Psoas muscle (tissue), 8 donors: ENCODE measurements at places on chromosomes 16 and 17. TPM values are rescaled to one million over a fixed set of nuclear protein-coding genes. Genes with fewer than 3 reads are reported as not detected.

The FZD2 gene
- 0.32 TPM for total RNA-seq

The ZNF287 gene
- 2.5 TPM for total RNA-seq

The CTRB1 gene
- total RNA-seq: not detected

The CCL18 gene
- total RNA-seq: 0.77 TPM

The TBC1D3H gene
- total RNA-seq: not detected

GRCh38 chr17:73953206-73954033 is 250.1 kb upstream of the RPL38 start:
- DNase-seq: no peak

GRCh38 chr17:47728214-47728877 is 4.7 kb upstream of the TBX21 start:
- no peak for DNase-seq

DNA sequence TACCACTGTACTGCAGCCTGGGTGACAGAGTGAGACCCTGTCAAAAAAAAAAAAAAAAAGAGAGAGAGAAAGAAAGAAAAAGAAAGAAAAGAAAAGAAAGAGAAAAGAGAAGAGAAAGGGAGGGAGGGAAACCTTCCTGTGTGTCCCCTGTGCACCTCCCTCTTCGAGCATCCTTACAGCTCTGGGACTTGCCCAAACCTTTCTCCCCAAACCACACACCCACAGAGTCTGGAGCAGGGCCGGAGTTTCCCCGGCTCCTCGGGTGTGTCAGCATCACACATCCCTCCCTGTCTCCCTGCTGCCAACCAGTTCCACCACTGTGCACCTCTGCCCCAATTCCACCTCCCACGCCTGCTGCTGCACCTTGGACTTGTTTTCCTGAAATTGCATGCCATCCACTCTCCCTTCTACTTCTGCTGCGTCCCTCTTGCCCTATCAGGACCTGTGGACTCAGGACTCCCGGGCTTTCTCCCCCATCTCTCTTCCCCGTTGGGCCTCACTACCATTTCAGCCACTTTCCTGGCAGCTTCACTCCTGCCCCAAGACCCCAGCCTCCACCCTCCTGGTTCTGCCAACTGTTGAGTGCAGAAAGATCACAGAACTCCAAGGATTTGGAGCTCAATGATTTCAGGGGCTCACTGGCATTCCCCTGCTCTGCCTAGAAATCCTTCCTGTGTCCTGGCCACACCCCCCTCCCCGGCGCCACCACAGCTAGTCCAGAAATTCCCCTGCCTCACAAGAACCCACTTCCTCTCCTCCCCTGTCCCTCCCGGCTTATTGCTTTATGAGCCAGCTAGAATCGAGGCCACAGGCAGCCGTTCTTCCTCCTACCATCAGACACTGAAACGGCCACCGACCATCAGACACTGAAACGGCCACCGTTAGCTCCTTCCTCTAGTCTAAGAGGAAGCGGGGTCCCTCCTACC is 3.7 kb upstream of the CDK3 start:
- DNase-seq: peak; percentile 49

DNA sequence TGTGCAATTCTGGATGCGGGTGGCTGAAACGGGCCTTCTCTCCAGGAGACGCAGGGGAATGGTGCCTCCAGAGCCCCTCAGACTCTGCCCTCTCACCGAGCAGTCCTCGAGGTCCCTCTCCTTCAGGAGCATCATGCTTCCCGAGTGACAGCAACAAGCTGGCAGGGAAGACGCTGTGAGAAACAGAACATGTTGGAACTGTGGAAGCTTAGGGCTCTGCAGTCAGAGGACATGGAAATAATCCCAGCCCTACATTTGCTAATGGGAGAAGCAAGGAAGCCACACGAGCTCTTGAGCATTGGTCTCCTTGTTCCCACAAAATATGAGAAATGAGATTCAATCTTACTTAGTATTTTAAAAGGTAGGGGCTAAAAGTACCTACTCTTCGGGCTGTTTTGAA is 115.0 kb downstream of the DYNLRB2 start:
- no peak for DNase-seq

DNA sequence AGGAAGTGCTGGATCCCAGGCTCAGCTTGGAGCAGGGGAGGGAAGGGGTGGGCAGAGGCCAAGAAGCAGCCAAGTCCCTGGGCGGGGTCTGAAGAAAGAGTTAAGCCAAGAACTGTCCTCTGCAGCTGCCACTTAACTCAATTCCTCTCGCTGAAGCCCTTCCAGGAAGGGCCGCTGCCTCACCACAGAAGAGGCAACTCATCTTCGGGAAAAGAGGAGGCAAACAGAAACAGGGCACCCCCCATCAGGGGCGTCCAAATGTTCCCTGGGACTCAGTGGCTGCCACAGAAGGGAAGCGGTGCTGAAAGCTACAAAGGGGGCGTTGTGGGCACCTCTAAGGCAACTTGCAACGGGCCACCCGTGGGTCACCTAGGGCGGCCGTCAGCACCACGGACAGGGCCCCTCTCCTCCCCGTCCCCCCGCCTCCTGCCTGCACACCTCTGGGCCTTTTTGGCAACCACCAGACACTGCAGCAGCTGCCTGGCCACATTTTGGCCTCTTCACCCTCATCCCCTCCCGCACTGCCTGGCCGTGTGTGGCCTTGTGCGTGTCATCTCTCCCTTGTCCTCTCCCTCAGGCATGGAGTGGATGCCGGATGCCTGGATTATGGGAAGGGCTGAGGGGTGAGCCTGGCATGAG is 2.5 kb downstream of the TLCD3B start:
- no peak for DNase-seq

DNA sequence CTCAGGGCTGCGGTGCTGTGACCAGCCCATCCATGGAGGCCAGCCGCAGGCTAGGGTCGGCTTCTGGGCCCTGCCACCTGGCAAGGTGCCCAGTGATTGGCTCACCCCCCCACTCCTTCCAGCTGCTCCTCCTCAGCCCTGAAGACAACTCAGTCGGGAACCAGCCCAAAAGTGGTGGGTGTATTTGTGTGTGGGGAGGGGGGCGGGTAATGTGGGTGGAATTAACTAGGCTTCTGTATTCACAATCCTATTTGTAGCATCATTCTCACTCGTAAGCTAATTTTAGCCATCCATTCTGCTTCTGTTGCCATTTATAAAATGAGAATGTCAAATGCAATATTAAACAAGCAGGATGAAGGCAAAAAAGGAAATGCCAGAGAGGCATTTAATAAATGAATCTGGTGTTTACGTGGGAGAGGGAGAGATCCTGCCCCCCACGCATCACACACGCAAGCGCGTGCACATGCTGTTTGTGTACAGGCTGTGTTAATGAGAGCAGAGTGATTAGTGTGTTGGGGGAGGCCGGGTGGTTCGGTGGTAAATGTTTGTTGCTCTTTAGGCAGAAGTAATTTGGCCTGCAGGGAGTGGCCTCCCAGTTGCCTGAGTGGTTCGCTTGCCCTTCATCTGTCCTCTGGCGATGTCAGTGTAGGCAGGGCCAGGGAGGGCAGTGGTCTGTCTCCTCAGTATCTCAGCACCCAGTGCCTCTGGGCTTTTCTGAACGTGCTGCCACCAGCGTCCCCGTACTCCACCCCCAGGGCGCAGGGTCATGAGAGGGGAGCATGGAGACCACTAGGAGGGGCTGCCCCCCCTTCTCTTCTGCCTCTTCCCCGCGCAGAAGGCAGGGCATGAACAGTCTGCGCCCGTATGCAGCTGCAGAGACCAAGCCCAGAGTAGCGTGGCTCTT is 140.1 kb downstream of the CCDC182 start:
- DNase-seq: peak; percentile 67

GRCh38 chr16:30434852-30435251 is 5.0 kb upstream of the DCTPP1 start:
- no peak for DNase-seq

DNA sequence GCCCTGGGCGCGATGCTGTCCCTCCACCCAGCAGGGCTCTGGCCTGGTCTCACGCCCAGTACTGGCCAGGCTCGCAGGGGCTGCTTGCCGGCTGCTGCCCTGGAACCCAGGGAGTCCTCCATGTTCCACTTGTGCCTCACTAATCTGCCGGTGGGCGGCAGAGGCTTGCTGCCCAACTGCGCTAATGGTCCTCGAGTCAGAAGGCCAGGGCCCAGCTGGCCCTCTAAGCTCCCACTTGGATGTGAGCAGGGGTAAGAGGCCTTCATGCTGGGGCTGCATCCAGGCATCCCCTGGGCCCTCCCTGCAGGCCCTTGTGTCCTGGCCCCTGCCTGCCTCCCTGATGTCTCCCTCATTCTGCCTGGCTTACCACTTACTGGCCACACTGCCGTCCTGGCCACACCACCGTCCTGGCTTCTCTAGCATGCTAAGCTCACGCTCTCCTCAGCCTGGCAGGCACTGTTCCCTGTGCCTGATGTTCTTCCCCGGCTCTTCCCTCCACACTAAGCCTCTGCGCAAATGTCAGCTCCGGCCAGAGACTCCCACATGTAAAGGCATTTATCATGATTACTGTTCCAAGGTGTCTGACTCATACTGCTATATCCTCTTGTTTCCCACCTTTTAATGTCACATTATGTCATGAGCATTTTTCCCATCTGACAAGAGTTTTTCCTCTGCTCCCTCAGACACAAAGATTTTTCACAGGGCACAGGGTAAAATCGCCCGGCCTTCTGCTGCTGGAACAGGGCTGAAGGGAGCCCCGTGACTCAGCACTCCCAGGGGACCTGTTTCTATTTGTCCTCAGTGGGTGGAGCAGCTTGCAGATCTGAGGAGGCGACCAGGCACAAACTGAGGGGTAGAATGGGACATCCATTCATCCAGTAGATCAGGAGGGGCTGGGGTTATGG is 15.9 kb downstream of the B9D1 start:
- DNase-seq: peak; percentile 77

DNA sequence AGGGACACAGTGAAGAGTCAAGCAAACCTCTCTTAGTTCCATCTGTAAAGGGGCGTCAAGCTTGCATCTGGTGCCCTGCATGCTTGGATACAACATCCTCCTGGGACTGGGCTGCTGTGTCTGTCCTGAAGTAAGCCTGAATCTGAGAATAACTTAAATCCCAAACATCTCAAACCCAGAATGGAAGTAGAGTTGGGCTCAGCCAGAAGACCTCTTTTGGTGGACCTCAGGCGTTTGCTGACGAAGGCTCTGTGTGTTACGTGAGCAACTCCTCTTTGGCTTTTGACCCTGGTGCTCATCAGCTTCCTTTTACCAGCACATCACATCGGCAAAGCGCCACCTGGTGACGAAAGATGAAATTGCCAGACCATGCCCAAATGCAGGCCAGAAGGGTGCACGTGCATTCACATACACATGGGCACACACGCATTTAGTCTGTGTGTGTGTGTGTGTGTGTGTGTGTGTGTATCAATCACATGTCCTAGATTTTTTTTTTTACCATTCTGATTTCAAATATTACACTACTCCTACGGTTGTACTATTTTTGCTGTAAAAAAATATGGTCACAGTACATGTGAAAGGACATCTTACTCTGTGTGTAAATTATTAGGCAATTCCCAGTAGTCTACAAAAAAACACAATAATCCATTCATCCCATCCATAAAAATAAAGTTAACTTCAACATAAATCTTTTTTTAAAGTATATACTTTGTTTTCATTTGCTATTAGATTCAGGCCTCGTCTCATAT is 41.1 kb upstream of the FOXJ1 start:
- DNase-seq: peak; percentile 92

DNA sequence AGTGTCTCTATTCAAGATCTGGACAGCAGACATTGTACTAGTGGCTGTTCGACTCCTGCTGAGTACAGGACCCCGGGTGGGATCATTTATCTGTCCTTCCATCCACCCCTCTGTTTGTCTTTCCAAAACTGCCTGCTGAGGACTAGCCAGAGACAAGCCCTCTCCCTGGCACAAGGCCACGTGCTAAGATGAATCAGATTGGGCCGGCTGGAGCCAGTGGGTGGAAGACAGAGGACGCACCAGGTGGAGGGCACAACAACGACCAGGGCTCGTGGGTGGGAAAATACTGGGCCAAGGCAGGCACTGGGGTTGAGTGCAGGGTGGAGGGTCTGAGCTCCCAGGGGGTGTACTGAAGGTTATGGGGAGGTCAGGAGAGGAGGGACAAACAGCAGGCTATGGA is 1.4 kb upstream of the CA7 start:
- DNase-seq: no peak

- DNase-seq: no peak
These were observed 55.2 kb upstream of the SREBF1 start for GRCh38 chr17:17892009-17892408.

GRCh38 chr17:33121756-33122155 is 130.1 kb downstream of the SPACA3 start:
- DNase-seq: no peak

DNA sequence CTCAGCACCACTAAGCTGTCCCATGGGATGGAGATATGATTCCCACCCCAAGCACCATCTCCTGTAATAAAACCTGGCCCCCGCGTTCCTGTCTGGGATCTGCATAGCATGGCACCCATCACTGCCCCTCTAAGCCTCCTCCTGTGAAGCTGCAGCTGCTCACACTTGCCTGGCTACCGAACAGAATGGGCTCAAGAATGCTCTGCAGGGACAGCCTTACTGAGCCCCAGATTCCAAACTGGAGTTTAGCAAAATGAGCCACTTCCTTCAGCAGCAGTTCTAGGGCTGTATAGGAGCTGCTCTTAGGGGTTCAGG is 256.1 kb downstream of the CPPED1 start:
- DNase-seq: no peak

DNA sequence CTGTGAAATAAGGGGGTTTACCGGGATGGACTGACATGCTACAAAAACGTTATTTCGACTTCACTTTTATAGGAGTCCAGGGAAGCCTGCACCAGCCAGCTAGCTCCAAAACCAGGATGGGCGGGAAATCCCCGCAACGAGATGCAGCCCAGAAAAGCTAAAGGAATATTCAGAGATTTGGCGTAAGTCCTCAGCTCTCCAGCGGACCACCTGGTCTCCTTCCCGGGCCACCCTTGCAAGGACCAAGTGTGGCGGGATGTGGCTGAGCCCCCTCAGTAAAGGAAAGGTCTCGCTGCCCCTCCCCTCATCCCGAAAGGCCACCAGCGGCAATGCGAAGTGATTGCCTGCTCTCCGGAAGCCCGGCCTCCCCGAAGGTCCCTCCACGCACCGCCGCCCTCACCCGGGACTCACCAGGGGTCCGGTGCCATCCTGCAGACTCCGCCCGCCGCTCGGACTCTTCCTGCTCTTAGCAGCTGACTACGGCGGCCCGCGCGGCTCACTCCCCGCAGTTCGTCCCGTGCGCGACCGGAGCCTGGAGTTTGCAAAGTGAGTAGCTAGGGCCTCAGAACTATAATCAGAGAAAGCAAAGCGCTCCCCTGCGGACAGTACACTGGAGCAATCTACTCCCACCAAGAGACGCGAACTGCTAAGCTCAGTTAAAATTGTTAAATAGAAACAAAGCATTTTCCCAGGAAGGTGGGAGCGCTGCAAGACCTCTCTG is at the start of gene STX8:
Gene STX8, minus strand, starts transcription at position 440 of the 721 bp plus-strand sequence. Its CDS starts 12 bp downstream, at position 428.
- DNase-seq: peak; percentile 94

- no peak for DNase-seq
These were observed 12.0 kb downstream of the AMFR start for GRCh38 chr16:56413381-56413780.
